Activated CD4-positive, alpha-beta T cell treated with anti-CD3 and anti-CD28 coated beads for 1 hour (primary cell): ENCODE measurements at places on chromosomes 6 and 20.

- no peak for DNase-seq
Measured at GRCh38 chr6:136526196-136526930, 23.9 kb downstream of the MAP7 start.

DNA sequence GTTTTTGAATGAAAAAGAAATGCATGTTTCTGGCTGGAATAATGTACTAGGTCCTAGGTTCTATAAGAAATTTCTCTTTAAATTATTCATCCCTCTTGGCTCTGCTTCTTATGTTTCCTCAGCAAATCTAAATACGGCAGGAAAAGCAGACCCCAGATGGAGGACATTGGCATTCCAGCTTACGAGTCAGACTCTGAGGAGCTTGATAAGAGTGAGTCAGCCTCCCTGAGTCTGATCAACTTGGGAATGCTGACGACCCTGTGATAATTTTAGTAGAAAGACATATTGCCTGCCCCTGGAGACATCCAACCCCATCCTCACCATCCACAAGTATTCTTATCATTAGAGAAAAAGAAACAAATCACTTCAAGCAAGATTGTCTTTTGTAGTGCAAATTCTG lies 509.7 kb upstream of the MARCKS start:
- no peak for DNase-seq

- no peak for DNase-seq
Measured at GRCh38 chr6:166559211-166559610, 27.3 kb downstream of the RAMACL start.

DNA sequence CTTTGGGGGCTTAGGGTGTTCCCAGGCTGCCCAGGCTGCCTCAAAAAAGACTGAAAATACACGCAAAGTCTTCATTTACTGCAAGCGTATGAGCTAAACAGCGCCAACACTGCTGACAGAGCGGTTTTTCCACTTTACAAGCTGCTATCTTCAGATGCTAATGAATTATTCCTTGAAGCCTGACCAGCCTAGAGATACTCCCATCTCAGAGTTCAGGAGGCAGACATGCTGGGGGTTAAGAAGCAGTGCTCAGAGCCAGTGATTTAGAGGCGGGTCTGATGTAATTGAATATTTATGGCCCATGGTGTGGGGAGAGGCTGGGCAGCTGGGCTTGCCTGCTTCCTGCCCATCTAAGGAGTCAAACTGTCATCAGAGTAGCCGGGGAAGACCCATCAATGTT lies 241.4 kb downstream of the SLC24A3 start:
- DNase-seq = no peak

GRCh38 chr20:8388141-8388540 lies 256.1 kb downstream of the PLCB1 start:
- DNase-seq = no peak

- no peak for DNase-seq
Measured at GRCh38 chr6:141675957-141676356, 456.8 kb upstream of the GJE1 start.

DNA sequence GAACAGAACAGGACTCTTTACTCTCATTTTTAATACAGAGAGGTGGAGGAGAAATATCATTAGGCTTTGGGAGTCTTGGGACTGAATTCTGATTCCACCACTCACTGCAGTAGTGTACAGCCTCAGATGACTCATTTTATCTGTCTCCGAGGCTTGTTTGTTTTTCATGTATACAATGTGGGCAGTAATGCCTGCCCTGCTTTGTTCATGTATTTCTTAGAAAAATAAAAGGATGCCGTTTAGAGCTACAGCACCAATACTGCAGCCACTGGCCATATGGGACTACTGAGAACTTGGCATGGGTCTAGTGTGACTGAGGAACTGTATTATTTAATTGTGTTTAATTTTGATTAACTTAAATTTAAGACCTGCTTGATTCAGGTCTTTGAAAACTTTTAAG lies 41.2 kb upstream of the JAG1 start:
- DNase-seq = no peak

- no peak for DNase-seq
Measured at GRCh38 chr6:105109955-105110895, 69.6 kb downstream of the POPDC3 start.

- DNase-seq = no peak
Measured at GRCh38 chr6:168828800-168829199, 387.8 kb downstream of the SMOC2 start.

GRCh38 chr6:131917763-131918649 lies 33.2 kb downstream of the CCN2 start:
- DNase-seq = no peak

DNA sequence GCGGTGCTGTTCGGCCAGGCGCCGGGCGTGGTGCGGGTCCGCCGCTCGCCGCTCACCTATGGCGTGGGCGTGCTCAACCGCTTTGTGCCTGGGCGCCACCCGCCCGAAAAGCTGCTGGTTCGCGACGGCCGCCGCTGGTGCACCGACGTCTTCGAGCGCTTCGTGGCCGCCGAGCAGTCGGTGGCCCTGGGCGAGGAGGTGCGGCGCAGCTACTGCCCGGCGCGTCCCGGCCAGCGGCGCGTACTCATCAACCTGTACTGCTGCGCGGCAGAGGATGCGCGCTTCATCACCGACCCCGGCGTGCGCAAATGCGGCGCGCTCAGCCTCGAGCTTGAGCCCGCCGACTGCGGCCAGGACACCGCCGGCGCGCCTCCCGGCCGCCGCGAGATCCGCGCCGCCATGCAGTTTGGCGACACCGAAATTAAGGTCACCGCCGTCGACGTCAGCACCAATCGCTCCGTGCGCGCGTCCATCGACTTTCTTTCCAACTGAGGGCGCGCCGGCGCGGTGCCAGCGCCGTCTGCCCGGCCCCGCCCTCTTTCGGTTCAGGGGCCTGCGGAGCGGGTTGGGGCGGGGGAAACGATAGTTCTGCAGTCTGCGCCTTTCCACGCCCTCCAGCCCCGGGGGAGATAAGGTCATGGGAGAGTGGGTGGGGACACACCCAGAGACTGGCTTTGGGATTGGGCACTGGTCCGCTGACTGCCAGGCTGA lies 15.7 kb downstream of the ADISSP start:
- DNase-seq = peak; percentile 37

- no peak for DNase-seq
Measured at GRCh38 chr6:44730771-44731391, 343.4 kb downstream of the CDC5L start.

GRCh38 chr6:4383910-4384638 lies 248.7 kb upstream of the ECI2 start:
- DNase-seq = no peak

GRCh38 chr6:149458196-149458595 lies 26.6 kb downstream of the ZC3H12D start:
- DNase-seq = no peak

DNA sequence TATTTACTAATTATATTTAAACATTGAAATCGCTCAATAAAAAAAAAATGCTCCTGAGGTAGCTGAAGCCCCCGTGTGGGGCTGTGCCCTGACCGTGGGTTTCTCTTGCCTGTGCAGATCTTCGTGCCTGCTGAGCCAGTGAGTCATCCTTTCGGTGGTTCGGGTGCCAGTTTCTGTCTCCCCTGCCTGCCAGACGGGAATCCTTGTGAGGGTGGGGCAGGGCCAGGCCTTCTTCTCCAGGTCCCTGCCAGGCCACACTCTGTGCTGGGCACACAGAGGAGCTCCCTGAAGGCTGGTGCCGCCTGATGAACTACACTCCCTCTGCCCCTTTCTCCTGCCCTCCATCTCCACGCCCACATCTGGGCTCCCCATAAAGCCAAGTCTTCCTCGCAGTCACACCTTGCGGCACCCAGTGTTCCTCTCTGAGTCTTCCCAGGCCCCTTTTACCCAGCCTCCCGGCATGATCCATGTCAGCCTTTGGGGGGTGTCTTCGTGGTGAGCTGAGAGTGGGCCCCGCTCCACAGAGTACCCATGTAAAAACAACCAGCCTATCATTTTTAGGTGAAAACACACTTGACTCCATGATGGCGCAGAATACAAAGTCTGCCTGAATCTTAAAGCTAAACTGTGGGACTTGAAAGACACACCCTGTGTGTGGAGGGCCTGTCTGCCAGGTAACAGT lies 19.3 kb downstream of the FGD2 start:
- DNase-seq = no peak

- no peak for DNase-seq
Measured at GRCh38 chr6:107699697-107700325, 124.3 kb downstream of the SCML4 start.
